Neural crest cell (in vitro differentiated cells): ENCODE measurements at places on chromosomes 6 and 20.

- no peak for DNase-seq
Observed at GRCh38 chr6:56555438-56555872, 87.2 kb downstream of the DST start.

DNA sequence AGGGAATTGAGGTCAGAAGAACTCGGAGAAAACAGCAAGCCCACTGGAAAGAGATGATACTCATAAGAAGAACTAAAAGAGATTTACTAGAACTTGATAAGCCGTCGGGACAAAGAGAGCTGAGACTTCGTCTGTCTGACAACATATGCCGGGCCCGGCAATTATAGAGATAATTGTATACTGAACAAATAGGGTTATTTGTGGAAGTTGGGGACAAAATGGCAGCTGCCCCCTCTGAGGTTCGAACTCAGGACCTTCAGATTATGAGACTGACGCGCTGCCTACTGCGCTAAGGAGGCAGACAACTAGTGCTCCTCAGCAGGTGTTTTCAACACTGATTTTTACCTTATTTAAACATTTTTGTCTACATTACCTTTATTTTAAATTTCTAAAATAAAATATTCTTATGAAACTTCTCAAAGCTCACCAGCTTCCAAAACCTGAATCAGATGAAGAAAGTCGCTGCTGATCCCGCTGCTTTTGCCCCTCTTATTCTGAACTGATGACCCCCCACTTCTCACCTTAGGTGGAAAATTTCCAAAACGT, 29.3 kb upstream of the TRIM27 start:
- DNase-seq, result peak; percentile 44

DNA sequence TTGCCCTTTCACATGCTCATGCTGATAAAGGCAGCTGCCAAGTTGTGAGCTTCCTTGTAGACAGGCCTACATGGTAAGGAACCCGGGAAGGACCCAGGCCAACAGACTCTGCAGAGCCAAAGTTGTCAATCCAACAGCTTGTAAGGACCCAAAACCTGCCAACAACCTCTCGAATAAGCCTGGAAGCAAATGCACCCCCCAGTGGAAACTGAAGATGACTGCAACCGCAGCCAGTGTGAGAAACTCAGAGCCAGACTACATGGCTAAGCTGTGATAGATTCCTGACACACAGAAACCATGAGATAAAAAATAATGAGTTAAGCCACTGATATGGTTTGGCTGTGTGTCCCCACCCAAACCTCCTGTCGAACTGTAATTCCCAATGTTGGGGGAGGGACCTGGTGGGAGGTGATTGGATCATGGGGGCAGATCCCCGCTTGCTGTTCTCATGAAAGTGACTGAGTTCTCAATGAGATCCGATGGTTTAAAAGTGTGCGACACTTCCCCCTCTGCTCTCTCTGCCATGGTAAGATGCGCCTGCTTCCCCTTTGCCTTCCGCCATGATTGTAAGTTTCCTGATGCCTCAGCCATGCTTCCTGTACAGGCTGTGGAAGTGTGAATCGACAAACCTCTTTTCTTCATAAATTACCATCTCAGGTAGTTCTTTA, 18.8 kb upstream of the CLPSL2 start:
- peak; percentile 33 for DNase-seq

DNA sequence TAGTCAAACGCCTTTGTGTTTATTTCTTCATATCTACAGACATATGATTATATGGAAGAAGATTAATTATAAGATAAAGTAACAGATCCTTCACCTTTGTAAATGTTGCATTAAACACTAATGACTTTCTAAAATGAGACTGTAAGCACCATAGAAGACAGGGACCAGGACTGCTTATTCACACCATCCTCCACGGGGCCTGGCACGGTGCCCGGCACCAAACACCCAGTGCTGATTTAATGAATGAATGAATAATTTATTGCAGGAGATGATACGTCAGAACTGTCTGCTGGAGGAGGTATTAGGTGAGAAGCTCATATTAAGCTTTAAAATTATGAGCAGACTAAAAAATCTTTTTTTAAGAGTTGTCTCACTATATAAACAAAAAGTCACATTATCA, 88.3 kb downstream of the SLX4IP start:
- no peak for DNase-seq

DNA sequence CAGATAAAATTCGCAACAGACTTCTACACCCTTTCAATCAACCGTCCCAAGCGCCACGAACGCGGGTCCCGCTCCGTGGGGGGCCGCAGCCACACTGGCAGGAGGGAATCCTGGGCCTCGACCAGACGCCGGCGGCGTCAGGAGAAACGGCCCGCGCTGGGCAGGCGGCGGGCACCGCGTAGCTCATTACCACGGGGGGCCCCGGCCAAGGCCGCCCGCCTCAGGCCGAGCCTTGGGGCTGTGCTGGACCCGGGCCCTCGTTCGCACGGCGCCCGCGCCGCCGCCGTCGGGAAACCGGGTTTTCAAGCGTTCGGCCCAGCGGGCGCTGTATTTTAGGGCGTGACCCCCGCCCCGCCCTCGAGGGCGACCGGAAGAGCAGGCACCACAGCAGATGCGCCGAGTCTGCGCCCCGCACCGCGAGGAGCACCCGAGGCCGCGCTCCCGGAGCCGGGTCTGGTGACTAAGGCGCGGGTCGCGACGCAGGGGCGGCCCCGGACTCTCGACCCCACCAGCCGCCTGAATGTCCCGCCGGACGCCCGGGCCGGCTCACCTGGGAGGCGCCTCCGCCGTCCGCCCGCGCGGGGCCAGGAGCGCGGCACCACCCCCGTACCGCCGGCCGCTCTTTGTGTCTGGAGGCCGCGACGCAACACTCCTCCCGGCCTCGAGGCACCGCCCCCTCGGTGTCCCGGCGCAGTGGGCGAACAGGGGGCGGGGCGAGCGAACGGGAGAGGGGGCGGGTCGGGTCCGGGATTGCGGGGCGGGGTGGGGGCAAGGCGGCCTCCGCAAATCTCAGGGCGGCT, at the start of gene NINL:
Gene NINL (minus strand): TSS at position 627 of the 800 bp plus-strand sequence. CDS start 58,944 bp downstream, outside the sequence.
- DNase-seq, result peak; percentile 70

- no peak for DNase-seq
Observed at GRCh38 chr6:20205722-20206161, 6.5 kb downstream of the MBOAT1 start.

DNA sequence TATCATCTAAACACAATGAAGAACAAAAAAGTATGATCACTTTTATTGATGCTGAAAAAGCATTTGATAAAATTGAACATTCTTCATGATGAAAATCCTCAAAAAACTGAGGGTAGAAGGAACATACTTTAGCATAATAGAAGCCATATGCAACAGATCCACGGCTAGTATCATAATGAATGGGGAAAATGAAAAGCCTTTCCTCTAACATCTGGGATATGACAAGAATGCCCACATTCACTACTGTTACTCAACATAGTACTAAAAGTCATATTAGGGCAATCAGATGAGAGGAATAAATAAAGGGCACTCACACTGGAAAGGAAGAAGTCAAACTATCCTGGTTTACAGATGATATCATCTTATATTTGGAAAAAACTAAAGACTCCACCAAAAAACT, 256.6 kb downstream of the RFPL4B start:
- no peak for DNase-seq

DNA sequence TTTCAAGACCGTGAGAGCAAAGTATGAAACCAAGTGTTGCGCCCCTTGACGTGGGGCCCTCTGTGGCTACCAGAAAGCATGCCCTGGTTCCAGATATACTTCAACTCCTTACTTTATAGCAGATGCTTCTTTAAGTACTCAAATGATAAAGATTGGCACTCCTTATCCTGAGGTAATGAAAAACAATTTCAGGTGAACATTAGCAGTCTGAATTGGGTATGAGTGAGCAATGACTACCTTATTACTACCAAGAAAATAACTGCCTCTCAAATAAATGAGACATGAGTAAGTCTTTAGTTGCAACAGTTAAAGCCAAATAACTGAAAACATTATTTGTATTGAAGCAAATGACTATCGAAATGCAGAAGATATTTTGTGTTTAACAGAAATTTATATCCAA, 408.7 kb downstream of the MMUT start:
- no peak for DNase-seq

DNA sequence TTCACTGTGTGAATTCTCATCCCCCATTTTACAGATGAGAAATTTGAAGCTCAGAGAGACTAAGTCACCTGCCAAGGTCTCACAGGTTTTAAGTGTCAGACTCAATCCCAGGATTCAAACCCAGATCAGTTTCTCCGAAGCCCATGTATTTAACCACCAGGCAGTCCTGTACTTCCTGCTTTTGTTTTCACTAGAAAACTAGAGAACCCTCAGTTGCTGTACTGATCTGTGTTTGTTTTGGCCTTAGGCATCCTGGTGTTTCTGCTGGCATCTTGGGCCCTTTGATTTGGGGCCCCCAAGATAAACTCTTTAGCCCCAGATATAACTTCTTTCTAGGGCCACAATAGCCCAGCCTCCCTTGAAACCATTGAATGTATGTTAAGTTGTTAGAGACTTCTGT, 36.5 kb downstream of the PPP1R16B start:
- DNase-seq, result no peak

DNA sequence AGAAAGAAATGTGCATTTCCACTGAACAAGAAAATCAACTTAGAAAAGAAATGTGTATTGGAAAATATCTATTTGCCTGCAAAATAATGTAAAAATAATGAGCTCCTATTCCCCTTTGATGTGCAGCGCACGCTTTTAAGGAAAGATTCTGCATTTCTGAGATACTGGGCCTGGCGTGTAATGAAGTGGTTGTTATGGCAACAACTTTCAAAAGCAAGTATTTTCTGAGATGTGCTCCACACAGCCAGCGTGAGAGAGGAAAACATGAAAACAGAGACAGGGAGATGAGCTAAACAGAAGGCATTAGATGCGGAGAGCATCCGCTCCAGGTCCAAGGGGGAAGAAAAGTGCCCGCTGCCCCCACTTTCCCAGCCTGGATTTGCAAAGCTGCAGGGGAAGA, 39.1 kb upstream of the GTSF1L start:
- DNase-seq, result no peak

DNA sequence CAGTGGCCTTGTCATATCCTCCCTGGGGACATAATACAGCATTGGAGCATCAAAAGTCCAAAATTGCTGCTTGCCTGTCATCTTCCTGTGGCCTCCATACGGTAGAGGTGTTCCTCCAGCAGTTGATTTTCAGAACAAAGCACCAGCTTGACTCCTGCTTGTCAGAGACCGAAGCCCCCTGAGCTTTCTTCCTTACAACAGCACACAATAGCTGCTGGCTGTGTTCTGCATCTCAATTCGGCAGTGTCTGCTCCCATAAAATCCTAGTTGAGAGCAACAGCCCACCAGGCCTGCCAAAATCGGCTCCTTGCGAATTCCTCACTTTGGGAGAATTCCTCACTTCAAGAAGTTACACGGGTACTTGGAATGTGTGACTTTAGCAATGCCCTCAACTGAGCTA, 372.9 kb downstream of the SAMD5 start:
- DNase-seq, result no peak

GRCh38 chr6:72212686-72213085, 326.3 kb downstream of the RIMS1 start:
- DNase-seq, result no peak

GRCh38 chr6:14442242-14442641, 324.7 kb downstream of the CD83 start:
- DNase-seq, result no peak

GRCh38 chr6:18406955-18407749, 20.0 kb downstream of the RNF144B start:
- no peak for DNase-seq

GRCh38 chr6:130934848-130935585, 107.8 kb downstream of the SMLR1 start:
- no peak for DNase-seq

GRCh38 chr20:62430311-62430853, 3.0 kb upstream of the RBBP8NL start:
- no peak for DNase-seq

GRCh38 chr6:2795956-2796355, 30.8 kb downstream of the WRNIP1 start:
- DNase-seq, result no peak
